ENCODE measurements at places on chromosomes 7 and 10.

- DNase-seq, result peak; percentile 4
Measured at GRCh38 chr7:117157241-117158209, 165.3 kb downstream of the WNT2 start.

- peak; percentile 19 for DNase-seq
Measured at GRCh38 chr10:12806228-12807095, 195.1 kb downstream of the CCDC3 start.

- DNase-seq, result no peak
Measured at GRCh38 chr7:138866353-138866752, 68.4 kb upstream of the ATP6V0A4 start.

DNA sequence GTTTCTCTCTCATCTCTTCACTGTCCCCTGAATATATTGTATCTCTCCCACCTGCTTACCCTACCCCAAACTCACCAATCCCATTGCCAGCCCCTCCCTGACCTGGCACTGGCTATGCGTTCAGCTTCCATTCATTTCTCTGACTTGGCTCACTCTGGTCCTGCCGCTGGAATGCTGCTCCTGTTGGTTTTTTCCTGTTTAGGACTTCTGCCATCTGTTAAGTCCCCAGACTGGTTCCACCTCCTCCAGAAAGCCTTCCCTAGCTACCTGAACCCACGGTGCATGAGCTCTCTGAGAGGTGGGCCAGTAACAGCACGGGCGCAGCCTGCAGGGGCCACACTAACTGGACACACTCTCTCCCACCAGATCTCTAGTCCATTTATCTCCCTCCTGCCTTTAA, 80.2 kb downstream of the HIF1AN start:
- no peak for DNase-seq

- DNase-seq, result peak; percentile 49
Measured at GRCh38 chr7:50507898-50508470, 57.2 kb downstream of the DDC start.

DNA sequence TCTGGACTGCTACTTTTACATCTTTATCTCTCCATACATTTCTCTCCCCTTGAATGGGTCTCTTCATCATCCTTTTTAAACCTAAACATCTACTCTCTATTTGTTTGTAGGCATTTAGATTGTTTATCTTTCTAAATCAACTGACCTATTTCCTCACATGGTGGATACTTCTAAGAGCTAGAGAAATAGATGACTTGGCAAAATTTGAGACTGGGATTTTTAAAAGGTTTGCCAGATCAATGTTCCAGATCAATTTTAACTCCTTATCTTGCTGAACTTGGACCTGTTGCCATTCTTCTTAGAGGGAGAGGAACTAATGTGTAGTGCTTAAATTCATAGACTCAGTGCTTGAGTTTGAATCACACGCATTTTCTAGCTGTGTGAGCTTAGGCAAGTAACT, 144.2 kb upstream of the STEAP4 start:
- no peak for DNase-seq

- no peak for DNase-seq
Measured at GRCh38 chr10:44478876-44479705, 94.2 kb upstream of the CXCL12 start.

- DNase-seq, result no peak
Measured at GRCh38 chr10:76624470-76624869, 1013.1 kb downstream of the KCNMA1 start.

GRCh38 chr10:60714233-60714632, 64.0 kb upstream of the CDK1 start:
- DNase-seq, result no peak

DNA sequence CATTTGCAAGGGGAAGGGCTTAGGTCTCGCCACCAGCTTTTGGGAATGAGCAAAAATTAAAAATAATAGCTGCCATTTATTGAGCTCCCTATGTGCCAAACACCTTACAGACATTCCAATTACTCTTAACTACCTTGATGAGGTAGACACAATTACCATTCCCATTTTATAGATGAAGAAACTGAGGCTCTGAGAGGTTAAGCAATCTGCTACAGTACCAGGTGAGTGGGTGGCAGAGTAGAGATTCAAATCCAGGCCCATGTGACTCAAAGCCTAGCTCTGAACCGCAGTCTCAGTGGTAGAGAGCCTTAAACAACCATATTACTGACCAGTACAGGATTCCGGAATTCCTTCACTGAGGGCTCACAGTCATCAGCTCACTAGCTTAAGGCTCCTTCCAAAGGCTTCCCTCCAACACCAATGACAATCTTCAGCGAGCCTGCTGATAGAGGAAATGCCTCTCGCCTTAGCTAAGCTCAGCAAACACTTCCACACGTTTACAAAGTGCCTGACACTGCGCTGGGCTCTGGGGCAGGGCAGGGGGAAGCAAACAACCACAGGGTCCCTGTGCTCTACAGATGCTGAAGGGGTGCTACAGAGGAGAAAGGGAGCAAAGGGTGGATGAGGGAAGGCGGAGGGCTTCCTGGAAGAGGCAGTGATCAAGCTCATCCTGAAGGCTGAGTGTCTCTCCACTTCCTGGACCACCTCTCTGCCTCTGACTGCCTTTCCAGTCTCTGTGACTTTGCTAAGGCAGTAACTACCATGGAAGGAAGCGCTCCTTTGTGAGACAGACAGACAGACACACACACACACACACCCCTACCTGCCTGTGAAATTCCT, 7.4 kb downstream of the LRRC20 start:
- no peak for DNase-seq

GRCh38 chr7:158023157-158023556, 564.5 kb downstream of the PTPRN2 start:
- no peak for DNase-seq

DNA sequence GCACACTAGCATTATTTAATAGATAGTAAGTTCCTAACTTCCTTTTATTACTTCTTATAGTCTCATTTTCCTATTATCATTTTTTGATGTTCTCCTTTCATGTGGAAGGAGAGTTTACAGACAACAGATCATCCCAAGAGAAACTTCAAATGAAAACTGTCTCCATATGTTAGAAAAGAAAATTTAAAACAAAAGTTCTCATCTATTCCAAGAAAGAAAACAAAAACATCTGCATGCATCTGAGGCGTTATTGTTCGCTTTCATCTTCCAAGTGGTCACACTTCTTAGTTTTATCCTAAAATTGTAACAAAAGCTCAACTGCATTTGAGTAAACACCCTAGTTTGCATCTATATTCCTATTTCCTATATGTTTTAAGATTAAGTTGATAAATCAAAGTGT, 126.2 kb downstream of the SEMA3D start:
- DNase-seq, result no peak

- DNase-seq, result no peak
Measured at GRCh38 chr10:5902511-5903274, 12.7 kb downstream of the FBH1 start.

DNA sequence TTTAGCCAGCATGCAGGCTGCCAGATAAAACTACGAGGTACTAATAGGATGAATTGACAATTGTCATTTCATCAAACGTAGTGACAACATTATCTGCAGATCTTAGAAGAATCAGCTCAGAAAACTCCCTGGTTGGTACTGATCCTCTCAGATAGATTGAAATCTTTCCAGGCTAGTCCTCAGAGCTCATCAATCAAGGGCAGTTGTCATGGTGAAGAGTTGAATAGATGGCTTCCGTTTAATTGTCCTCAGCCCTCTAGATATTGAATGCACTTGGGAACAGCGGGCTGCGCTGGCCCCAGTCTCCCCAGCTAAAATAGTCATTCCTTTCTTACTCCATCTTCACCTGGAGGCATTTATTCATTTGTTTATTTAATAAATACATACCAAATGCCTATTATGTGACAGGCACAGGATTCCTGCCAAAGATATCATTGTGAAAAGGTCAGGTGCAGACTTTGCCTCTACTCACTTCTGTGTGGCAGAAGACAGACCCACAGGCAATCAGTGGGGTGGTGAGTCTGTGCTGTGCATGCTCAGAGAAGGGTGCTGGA, 1081.6 kb downstream of the TYW1 start:
- DNase-seq, result no peak

DNA sequence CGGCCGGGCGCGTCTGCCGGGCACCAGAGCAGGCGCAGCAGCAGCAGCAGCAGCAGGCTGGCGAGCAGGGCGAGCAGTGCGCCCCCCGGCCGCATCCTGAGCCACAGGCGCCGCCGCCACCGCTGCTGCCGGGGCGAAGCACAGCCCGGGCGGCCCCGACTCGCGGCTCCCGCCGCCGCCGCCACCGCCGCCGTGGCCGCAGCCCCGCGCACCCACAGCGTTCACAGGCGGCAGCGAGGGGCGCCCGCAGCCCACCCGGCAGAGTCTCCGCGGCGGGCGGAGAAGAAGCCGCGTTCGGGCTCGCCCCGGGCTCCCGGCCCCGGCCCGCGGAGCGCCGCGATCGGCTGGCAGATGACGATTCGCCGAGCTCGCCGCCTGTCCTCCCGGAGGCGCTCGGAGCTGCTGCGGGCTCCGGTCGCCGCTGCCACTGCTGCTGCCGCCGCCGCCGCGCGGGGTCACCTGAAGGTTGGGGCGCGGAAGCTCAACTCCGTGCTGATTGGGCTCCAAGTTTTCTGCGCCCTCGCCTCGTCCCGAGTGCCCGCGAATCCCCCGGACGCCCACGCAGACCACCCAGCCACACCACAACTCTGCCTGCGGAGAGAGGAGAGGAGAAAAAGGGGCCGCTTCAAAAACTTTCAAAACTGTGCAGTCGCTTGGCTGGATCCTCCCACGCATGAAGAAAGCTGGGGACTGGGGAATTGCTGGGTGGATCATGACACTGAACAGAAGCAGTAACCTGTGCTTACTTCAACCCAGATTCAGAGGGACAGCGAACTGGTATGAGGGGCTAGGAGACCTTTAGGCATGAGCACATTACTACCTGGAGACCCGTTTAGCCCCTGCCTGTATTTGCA, at the start of gene ST8SIA6:
TSS of gene ST8SIA6 (minus strand) at position 435 of the 854 bp plus-strand sequence. CDS start at position 95, 340 bp downstream.
- no peak for DNase-seq

DNA sequence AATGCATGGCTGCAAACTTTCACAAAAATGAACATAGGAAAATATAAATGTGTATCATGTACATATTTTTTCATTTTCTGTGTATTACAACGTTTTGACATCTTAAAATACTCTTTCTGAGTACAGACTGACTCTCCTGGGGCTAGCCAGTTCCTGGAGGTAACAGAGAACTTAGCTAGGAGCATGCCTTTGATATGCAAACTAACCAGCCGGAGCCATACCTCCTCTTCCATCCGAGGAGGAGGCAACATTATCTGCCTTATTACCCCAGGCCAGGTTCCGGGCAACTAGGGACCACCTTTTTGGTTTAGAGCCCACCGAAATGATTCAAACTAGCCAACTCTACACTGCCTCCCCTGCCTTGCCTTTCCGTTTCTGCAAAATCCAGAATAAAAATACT, 33.7 kb upstream of the HECW1 start:
- no peak for DNase-seq

DNA sequence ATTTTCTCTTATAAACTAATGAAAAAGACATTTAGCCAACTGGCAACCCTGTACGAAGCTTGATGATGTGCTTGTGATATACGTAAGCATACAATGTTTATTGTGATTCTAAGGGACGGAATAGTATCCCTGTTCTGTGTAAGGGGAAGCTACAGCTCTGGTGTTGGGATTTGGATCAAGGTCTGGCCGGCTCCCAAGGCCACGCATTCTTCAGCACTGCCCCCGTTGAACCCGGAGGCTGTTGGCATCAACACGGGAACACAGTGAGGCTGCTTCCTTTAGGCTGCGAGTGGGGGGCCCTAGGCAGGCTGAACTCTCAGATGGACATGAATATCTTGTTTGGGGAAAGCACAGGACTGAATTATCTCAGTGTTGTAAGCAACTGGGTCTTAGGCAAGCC, 180.6 kb downstream of the CAMK1D start:
- no peak for DNase-seq

DNA sequence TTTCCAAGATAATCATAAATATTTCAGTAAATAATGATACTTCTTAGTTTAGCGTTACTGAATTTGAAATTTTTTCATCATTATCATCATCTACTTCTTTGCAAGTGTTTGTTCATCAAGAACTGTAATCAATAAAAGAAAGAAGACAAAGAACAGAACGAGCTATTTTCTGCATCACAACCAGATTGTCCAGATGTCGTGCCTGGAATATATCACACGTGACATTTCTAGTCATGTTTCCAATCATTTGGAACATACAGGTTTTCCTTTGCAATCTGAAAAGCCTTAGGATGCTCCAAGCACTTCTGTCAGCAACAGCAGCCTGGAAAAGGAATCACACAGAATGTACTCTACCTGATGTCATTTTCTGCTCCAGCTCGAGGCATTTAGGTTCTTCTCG, 107.4 kb downstream of the FAM107B start:
- DNase-seq, result no peak

DNA sequence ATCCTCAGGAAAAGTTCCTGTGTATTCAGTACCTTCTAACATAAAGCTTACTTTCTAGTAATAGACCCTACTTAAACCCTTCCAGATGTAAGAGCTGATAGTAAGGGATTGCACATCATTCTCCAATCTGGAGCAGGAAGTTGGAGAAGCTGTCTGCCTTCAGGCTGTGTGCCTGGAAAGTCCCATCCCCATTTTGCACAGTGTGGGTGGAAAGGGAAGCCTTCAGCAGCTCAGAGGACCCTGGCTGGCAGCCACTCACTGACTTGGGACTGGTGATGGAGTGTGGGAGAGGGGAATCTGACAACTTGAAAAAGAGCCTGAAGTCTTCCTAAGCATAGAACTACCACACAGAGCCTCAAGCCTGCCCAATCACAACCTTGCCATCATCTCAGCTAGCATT, 164.1 kb upstream of the ADO start:
- DNase-seq, result no peak

- no peak for DNase-seq
Measured at GRCh38 chr10:43710772-43711471, 62.2 kb upstream of the ZNF32 start.

Data from DMS79 (cell line).